MG63 (cell line): ENCODE measurements at places on chromosomes 7 and 10.

DNA sequence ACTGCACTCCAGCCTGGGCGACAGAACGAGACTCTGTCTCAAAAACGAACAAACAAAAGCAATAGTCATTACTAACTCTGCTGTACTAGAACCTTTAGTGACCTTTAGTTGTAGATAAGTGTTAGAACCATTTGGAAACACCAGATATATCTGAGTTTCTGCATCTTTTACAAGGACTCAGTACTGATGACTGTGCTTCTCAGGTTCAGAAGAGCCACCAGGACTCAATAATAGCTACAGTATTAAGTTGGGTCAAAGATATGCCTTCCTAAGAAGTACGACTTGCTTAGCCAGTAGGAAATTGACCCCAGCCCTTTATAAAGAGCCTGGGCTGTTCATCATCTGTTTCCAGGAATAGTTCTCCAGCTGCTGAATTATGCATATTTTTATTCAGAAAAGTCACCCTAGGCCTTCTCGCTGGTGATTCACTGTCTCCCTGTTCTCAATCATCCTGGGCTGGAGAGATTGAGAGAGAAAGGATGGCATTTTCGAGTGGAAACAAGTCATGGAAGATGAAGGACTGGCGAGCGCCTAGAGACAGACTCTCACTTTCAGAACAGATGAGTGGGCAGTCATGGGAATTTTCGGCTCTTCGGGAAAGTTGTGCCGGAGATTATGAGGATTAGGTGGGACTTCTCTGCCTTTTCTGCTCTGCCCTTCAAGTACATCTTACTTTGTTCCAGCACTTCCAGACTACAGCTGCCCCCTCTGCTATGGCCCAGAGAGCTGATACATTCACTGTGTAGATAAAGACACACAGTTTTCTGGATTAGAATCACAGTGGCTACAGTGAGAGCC lies 316.1 kb downstream of the CCDC3 start:
- no peak for DNase-seq

DNA sequence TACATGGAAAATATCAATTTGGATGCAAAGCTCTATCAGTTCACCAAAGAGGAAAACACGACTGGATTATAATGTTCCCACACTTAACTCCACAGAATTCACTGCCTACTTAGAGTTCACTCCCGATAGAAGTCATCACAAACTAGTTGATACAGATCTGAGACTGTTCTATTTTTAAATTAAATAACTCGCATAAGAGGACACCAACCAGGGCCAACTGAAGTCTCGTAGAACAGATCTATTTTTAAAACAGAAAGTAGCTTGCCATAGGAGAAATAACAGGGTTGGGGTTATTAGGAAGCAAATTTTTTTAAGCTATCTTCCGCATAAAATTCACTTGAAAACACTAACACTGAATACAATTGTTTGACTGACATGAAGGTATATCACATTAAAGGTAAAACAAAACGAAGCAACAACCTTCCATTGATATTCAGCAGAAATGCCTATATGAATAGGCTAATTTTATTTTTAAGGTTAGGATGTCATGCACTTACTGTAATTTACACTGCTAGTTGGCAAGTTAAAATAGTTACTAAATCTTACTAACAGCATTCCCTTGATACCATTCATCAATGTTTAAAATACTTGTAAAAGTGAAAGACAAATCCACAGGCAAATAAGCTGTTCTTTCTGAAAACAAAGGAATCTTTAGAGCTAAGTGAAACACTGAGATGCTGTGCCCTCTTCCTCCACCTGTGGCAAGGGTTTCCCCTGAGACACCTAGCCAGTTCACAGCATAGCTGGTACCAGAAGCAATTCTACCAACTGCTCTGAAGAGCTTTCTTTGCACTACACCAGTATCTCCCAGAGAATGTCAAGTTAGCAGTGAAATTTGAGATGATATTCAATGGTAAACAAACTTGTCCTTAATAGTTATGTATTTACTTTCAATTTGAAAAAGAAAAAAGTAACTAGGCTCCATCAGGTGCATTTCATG lies 186.7 kb upstream of the ANK3 start:
- DNase-seq = no peak

GRCh38 chr10:60234551-60234950 lies 155.1 kb downstream of the ANK3 start:
- no peak for DNase-seq

DNA sequence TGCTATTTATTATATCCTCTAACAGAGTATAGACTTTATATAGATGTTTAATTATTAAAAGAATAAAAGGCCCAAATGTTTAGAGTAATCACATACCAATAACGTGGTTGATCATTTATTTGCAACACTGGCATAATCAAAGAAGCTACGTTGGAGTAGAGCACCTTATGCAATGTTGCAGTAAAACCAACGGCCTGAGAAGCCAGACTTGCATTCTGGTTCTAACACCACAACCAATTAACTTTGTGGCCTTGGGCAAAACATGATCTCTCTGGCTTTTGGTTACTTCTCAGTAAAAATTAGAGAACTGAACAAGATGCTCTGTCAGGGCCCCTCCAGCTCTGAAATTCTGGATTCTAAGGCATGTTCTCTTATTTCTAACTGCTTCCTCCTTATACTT lies 476.2 kb downstream of the GRM8 start:
- DNase-seq = no peak

- DNase-seq = no peak
These were observed 663.4 kb downstream of the INHBA start for GRCh38 chr7:41039386-41039953.

DNA sequence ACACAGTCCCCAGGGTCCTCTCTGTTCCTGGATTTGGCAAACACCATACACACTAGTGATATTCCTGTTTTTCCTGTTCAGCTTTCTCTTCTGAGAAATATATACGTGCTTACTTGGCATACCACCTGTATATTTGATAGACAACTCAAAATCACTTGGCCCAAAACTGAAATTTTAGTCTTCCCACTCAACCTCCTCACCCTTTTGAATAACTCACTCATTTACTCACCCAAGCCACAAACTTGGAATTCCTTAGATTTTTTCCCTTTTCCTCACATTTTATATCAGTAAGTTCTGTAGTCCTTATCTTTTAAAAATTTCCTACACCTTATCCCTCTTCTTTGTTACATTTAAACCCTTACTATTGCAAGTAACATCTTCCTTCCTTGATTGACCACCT lies 143.4 kb downstream of the PPP1R3A start:
- no peak for DNase-seq

- no peak for DNase-seq
These were observed 10.1 kb downstream of the CALHM2 start for GRCh38 chr10:103442031-103442461.

DNA sequence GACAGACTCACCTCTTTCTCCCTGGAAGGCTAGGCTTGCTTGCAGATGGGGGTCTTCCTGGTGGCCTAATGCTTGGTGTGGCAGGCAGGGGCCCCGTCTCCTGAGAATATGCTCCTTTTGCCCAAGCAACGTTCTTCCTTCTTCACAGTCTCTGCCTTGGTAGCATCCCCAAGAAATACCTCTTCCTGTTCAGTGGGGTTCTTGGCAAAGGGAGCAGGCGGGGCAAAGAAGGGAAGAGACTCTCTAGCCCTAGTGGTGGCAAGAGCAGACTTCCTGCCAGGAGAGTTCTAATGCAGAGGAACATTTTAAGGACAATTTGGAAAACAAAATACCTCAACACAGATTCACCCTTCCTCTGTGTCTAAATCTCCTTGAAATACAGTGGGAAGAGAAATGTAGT lies at the start of gene CLEC5A:
TSS of gene CLEC5A (minus strand) at position 179 of the 400 bp plus-strand sequence. CDS start 682 bp downstream, outside the sequence.
- DNase-seq = no peak

- peak; percentile 51 for DNase-seq
These were observed 357.1 kb downstream of the PCLO start for GRCh38 chr7:82805527-82805960.

GRCh38 chr10:62025134-62025794 lies 123.8 kb downstream of the ARID5B start:
- no peak for DNase-seq

DNA sequence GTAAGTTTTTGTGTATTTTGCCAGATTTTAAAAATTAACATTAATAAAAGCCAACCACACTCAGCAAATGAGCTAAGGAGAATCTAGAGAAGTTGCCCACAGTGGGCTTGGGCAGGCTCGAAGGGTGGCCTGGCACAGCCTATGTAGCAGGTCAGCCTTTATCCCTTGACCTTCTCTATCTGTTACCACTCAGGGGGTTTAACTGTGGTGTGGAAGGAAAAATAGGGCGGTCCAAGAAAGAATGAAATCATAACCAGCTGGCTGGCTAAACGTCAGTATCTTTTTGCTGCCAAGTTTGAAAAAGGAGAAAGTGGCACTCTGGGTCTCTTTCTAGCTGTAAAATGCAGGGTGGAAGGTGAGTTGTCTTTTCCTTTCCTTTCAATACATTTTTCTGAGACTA lies 130.3 kb upstream of the ASAH2 start:
- DNase-seq = no peak

DNA sequence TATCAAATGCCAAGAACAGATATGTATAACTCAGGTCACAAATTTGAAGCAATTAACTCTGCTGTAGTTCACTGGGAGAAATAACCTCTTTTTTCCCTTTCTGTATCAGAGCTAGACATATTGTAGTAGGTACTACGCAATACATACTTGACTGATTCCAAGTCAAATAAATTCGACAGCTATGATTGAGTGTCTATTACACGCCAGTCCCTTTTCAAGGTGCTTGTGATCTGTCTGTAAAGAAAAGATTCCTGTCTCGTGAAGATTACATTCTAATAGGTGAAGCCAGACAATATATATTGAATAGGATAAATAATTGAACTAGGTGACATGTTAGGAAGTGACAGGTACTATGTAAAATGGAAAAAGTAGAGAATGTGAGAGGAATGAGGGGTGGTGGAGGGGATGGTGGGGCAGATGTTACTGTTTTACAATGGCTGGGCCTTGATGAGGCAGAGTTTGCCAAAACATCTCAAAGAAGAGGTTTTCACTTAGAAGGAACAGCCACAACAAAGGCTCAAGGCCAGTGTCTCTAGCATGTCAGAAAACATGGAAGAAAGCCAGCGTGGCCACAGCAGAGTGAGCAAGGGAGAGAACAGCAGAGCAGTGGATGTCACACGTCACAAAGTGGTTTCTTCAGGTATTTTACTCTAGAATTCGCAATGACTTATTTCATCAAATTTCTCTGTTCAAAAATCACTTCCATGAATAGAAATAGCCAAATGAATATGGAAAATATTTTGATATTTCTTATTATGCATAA lies 282.6 kb upstream of the CACNA2D1 start:
- DNase-seq = no peak

- DNase-seq = peak; percentile 54
These were observed 94.1 kb downstream of the ARMH3 start for GRCh38 chr10:101961591-101962498.

DNA sequence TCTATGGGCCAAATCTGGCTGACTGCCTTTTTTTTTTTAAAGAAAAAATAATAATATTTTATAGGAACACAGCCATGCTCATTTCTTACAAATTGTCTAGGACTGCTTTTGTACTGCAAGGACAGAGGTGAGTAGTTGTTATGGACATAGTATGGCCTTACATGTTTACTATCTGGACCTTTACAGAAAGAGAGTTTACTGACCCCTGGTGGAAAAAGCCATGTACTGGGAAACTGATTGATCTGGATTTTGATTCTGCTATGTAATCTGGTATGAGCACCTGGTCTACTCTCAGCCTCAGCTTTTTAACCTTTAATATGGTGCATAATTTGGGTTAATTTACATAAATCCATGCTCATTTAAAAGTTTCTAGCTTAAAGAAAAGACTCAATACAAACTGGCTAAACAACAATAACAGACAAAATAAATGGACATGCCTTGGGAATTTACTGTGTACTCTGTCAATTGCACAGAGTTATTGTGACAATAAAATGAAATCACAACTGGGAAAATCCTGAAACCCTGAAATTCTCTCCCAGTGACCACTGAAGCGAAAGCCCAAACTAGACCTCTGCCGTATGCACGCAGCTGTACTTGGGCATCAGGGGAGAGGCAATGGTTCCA lies 260.7 kb downstream of the BMPER start:
- no peak for DNase-seq

DNA sequence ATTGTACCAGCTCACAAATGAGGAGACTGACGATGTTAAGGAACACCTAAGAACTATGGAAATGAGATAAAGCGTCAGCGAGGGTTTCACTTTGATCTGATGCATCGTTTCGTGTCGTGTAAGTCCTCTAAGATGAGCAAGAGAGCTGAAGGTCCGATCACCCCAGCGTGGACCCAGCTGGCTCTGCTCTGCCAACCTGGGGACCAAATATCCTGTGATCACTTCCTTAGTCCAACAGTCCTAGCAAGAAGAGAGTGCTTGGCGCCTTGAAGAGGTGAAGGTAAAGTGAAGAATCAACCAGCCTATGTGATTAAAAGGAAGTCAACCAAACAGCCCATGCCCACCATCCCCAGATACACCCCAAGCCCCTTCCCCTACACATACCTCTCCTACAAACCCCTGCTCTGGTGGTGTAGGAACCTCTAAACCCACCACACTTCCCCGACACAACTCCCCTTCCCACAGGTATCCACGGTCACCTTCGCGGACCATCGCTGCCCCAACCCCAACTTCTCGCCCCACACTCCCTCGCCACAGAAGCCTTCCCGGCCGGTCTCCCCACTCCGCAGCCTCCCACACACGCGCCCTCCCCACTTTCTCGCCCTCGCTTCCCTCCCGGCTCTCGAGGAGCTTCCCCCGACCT lies 722 bp downstream of the UPF2 start:
- peak; percentile 9 for DNase-seq

- no peak for DNase-seq
These were observed 229.7 kb upstream of the ETV1 start for GRCh38 chr7:14219125-14219524.

- DNase-seq = no peak
These were observed 38.1 kb downstream of the ADAP1 start for GRCh38 chr7:916291-916941.

DNA sequence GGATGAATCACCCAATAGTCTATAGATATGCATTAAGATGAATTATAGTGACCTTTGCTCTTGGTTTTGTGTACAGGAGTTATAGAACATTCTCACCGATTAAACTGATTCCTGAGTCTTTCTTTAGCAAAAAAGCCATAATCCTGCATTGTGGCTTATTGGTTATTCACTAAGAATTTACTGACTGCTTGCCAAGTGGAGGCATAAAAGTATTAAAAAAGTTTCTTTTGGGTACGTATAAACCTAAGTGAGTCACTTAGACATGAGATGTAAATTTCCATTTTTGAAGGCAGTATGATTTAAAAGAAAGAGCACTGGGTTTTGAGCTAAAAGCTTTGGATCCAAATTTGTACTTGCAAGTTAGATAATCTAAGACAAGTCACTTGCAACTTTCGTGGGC lies 100.7 kb downstream of the CDK6 start:
- no peak for DNase-seq

GRCh38 chr7:130127821-130128317 lies 57.5 kb downstream of the KLHDC10 start:
- DNase-seq = no peak

DNA sequence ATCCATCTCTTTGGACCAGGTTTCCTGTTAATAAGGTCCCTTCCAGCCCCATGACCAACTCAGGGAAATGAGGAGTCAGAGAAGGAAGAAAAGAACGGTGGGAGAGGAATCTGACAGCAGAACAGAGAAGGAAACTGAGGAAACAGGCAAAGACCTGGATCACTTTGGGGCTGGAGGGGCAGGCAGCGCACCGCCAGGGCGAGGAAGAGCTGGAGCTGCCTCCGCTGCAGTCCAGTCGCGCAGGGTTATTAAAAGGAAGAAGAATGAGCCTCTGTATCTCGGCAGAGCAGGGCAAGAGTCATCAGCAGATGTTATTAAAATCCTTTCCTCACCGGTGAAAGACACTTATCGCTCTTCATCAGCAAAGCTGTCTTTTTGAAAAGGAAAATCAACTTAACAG lies 37.7 kb upstream of the R3HCC1L start:
- DNase-seq = no peak

GRCh38 chr10:31152421-31153135 lies 120.9 kb upstream of the ZNF438 start:
- DNase-seq = no peak

GRCh38 chr7:38068461-38068860 lies 109.6 kb upstream of the STARD3NL start:
- DNase-seq = no peak
